ENCODE measurements at places on chromosomes 13 and 19. TPM values are rescaled to one million over a fixed set of nuclear protein-coding genes. Genes with fewer than 3 reads are reported as not detected.
A peak's percentile ranks its signal among the peaks of the same experiment; 100 is the strongest.

CNN1 gene
- total RNA-seq, result 703 TPM

ACP4 gene
- total RNA-seq, result not detected

ADAMTS10 gene
- total RNA-seq, result 214 TPM

DNA sequence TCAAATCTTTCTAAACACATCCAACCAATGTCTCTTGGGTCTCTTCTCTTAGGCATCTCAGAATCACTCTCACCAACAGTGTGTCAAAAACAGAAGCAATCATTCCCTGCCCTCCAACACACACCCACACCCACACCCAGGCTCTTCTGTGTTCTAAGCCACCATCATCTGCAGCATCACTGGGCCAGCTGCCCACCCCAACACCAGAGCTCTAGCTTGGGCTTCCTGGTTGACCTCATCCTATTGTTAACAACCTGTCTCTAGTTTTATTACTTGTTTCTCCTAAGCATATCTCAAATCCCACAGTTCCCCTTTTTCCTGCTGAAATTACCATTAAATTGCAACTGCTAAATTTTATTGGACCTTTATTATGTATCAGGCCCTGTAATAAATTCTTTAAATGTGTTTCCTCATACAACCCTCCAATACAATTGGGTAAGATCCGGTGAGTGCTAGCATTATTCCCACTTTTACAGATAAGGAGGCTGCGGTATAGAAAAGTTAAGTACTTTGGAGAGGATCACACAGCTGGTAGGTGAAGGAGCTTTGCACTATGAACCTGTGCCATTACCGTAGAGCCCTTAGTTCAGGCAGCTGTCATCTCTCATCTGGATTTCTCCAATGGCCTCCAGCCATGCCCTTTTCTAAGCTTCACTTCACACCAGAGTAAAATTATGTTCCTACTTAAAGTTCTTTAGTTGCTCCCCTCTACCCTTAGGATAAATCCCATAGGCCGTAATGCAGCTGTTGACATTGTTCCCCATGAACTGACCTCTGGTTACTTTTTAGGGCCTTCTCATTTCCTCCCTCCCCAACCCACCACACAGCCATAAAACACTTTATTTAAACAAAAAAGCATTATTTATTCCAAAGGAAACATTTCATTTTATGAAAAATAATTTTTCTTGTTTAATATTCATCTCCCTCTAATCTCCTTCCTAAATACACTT is 227.7 kb downstream of the B3GLCT start:
- H3K27ac ChIP-seq, result no peak overlapping the region
- no peaks in the 10 kb centered on the region for H3K36me3 ChIP-seq
- H3K4me1 ChIP-seq, result no peaks in the 10 kb centered on the region
- no peaks in the 10 kb centered on the region for H3K27me3 ChIP-seq
- H3K4me3 ChIP-seq, result no peak overlapping the region

DNA sequence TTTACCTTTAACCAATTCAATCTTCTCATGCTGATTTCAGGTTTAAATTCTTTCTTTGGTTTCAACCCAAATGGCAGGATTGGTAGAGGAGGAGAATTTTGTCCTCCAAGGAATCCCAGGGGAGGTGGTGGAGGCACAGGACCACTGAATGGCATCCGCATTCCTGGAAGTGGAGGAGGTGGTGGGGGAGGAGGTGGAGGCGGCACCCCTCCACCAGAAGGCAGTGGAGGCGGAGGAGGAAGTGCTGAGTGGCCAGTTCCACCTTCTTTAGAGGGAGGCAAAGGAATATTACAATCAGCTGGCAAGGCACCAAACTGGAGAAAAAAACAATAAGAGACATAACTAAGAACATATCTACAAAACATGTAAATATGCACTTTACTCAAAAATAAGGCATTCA is 192.9 kb downstream of the DIAPH3 start:
- DNase-seq, result no peak
- no peak overlapping the region for H3K27ac ChIP-seq
- H3K4me3 ChIP-seq, result no peak overlapping the region
- H3K27me3 ChIP-seq, result no peaks in the 10 kb centered on the region
- no peaks in the 10 kb centered on the region for H3K36me3 ChIP-seq

DNA sequence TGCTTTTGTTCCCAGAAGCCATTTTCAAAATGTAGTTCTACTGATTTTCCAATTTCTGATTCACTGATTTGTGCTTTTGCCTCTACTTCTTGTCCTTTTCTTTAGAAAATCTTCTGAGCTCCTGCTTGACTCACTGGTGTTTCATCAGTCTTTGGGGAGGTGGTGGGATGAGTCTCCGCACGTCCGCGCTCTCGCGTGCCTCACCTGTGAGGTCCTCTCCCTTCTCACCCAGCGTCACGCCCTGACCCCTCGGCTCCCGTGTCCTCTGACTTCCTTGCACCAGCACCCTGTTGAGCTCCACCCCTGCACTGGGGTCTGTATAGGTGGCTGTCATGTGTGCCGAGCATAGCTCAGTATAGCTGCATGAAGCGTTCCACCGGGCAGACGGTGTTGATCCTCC is 52.7 kb upstream of the MCF2L start:
- H3K4me1 ChIP-seq, result no peaks in the 10 kb centered on the region
- H3K27ac ChIP-seq, result no peak overlapping the region
- no peak for DNase-seq
- no peaks in the 10 kb centered on the region for H3K36me3 ChIP-seq
- H3K4me3 ChIP-seq, result no peak overlapping the region

- no peak for DNase-seq
- peak overlapping the region; percentile 72 for H3K4me3 ChIP-seq
- no peak overlapping the region for H3K27ac ChIP-seq
- peaks cover 18% of the 10 kb centered on the region for H3K4me1 ChIP-seq
- H3K36me3 ChIP-seq, result no peaks in the 10 kb centered on the region
Observed at GRCh38 chr19:9913237-9914000, 22.9 kb downstream of the OLFM2 start.

GRCh38 chr19:34135054-34135800 is 37.1 kb upstream of the LSM14A start:
- H3K36me3 ChIP-seq, result no peaks in the 10 kb centered on the region
- H3K27ac ChIP-seq, result peak overlapping the region; percentile 88
- H3K4me1 ChIP-seq, result peaks cover 4% of the 10 kb centered on the region
- H3K4me3 ChIP-seq, result peak overlapping the region; percentile 77
- H3K27me3 ChIP-seq, result no peaks in the 10 kb centered on the region

GRCh38 chr13:97434397-97435201 is 630 bp downstream of the RAP2A start:
- H3K27me3 ChIP-seq, result no peaks in the 10 kb centered on the region
- H3K4me1 ChIP-seq, result peaks cover 17% of the 10 kb centered on the region
- H3K4me3 ChIP-seq, result peak overlapping the region; percentile 91
- no peaks in the 10 kb centered on the region for H3K36me3 ChIP-seq
- no peak for DNase-seq

DNA sequence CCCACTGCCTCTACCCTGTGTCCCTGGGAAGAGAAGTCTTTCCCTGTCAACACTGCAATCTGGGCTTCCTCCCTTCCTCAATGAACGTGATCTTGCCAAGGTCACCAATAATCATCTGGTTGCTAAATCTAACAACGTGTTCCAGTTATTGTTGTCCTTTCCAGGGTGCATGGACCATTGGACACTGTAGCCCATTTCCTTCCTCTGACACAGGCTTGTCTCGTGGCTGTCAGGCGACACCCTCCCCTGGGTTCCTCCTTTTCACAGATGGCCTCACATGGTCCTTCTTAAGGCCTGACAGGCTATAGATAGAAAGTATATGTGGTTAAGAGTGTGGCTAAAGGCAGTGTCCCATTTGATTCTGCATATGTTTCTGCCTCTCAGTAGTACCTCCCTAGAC is 67.7 kb upstream of the STARD13 start:
- no peak for DNase-seq
- H3K27me3 ChIP-seq, result no peaks in the 10 kb centered on the region
- H3K4me1 ChIP-seq, result peaks cover 9% of the 10 kb centered on the region
- no peak overlapping the region for H3K4me3 ChIP-seq
- no peaks in the 10 kb centered on the region for H3K36me3 ChIP-seq

DNA sequence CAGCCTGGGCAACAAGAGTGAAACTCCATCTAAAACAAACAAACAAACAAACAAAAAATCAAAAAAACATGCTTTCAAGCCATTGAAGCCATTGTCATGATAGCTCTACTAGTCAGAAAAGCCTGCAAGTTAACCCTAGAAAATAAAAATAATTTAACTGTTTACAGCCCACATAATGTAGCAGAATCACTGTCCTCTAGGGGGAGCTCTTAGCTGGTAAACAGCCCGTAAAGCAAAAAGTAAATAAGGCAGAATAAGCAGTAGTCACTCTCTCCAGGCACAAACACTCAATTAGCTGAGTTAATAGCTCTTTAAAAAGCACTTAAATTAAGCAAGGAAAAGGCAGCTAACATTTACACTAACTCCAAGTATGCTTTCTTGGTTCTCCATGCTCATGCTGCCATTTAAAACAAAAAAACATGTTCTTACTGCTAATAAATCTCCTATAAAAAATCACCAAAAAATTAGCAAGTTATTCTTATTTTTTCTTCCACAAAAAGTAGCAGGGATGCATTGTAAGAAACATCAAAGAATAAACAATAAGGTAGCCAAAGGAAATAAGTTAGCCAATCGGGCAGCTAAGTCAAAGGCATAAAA is 11.3 kb downstream of the LILRB4 start:
- H3K4me1 ChIP-seq, result no peaks in the 10 kb centered on the region
- no peak overlapping the region for H3K27ac ChIP-seq
- no peak overlapping the region for H3K4me3 ChIP-seq
- no peak for DNase-seq
- no peaks in the 10 kb centered on the region for H3K27me3 ChIP-seq

- no peak overlapping the region for H3K27ac ChIP-seq
- no peaks in the 10 kb centered on the region for H3K27me3 ChIP-seq
- H3K36me3 ChIP-seq, result no peaks in the 10 kb centered on the region
- DNase-seq, result no peak
Observed at GRCh38 chr19:46791944-46792343, 3.5 kb upstream of the SLC1A5 start.

DNA sequence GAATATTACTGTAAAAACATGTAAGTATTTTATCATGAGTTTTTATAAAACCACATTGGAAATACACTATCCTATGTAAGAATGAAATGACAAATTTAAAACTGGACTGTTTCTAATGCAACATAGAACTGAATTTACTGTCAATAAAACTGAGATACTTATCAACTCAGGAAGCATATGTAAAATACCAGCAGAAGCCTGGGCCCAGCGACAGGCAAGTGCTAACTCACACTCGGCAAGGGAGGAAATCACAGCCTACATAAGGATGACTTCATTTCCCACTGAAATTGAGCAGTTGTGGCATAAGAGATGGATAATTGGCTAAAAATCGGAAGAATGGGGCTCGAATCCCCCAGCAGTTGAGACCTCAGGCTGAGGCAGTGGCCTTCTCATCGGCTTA is 12.1 kb downstream of the PROZ start:
- H3K4me3 ChIP-seq, result no peak overlapping the region
- H3K27ac ChIP-seq, result no peak overlapping the region
- peaks cover 24% of the 10 kb centered on the region for H3K36me3 ChIP-seq
- no peak for DNase-seq

GRCh38 chr13:48078251-48078656 is 16.6 kb downstream of the MED4 start:
- H3K4me3 ChIP-seq, result no peak overlapping the region
- no peak for DNase-seq
- peaks cover 50% of the 10 kb centered on the region for H3K36me3 ChIP-seq
- no peak overlapping the region for H3K27ac ChIP-seq
- no peaks in the 10 kb centered on the region for H3K4me1 ChIP-seq
- no peaks in the 10 kb centered on the region for H3K27me3 ChIP-seq

DNA sequence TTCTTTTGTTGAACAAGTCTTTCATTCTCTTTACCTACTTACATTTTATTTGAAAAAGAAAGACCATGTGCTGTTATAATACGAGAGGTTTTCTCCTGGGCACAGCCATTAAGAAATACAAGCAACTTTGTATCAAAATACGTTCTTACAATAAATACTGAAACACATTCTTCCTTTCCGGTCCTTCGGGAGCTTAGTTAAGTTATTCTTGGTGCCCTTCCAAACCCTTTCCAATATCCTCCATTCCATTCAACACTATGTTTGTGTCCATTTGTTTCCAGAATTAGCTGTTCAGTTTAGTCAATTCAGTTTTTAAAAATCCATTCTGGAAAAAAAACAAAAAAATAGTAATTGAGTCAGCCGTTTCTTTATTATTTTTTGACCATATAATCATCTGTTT is 746.8 kb upstream of the SLC10A2 start:
- no peaks in the 10 kb centered on the region for H3K27me3 ChIP-seq
- H3K4me1 ChIP-seq, result no peaks in the 10 kb centered on the region
- no peak overlapping the region for H3K4me3 ChIP-seq
- DNase-seq, result no peak

GRCh38 chr13:44396701-44397580 is 23.3 kb downstream of the SERP2 start:
- H3K4me3 ChIP-seq, result no peak overlapping the region
- H3K27me3 ChIP-seq, result no peaks in the 10 kb centered on the region
- H3K4me1 ChIP-seq, result no peaks in the 10 kb centered on the region
- DNase-seq, result no peak
- H3K36me3 ChIP-seq, result no peaks in the 10 kb centered on the region
- H3K27ac ChIP-seq, result no peak overlapping the region

DNA sequence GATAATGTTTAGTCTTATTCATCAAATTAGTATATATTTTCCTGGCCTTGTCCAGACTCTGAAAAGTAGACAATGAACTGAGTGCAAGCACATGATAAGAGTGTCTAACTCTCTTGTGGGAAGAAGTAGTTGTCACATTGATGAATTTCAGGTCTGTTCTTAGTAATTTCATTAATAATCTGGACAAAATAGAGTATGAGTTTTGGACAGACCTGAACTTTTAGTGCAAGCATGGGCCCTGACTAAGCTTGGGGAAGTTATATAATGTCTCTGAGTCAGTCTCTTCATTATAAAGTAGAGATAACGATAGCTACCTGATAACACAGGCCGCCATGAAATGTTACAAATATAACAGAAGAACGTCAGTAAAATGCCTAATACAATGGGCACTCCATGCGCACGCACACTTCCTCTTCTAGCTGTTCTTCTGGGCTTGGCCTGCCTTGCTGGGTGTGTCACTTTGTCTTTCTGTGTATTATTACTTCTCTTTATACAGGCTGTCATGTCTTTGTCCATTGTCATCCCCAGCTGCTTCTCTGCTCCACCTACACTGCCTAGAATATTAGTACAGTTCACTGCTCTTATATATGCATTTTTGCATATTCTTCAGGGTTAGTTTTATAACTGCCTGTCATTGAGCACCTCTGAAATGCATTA is 129.1 kb upstream of the HTR2A start:
- no peaks in the 10 kb centered on the region for H3K36me3 ChIP-seq
- H3K27ac ChIP-seq, result no peak overlapping the region
- DNase-seq, result no peak
- H3K27me3 ChIP-seq, result no peaks in the 10 kb centered on the region
- H3K4me1 ChIP-seq, result no peaks in the 10 kb centered on the region

DNA sequence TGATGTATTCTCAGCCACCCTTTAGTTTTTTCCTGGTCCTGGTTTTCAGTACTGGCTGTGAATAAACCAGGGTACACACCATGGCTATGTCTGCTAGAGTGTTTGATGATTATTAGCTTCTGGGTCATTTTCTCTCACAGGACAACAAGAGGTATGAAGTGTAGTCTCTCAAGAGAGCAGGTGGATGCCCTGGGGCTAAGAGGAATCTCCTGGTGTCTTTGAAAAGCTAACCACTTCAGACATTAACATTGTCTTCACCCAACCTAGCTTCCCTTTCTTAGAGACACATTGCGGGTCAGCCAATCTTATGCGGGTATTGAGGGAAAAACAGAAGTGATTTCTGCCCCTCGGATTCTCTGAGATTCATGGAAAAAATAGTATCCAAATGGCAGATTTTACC is 1.6 kb downstream of the ZNF730 start:
- H3K4me3 ChIP-seq, result no peak overlapping the region
- H3K27ac ChIP-seq, result no peak overlapping the region
- peaks cover 4% of the 10 kb centered on the region for H3K4me1 ChIP-seq
- no peaks in the 10 kb centered on the region for H3K36me3 ChIP-seq

SARS2 gene
- 14.1 TPM for total RNA-seq

Data from thoracic aorta (tissue), 2 donors.